Activated CD4-positive, CD25-positive, alpha-beta regulatory T cell treated with anti-CD3 and anti-CD28 coated beads, Interleukin-2, amount 50 U/mL, for 24 hours (primary cell): ENCODE measurements at places on chromosomes 6 and 20.

GRCh38 chr6:42335896-42336295, 115.8 kb downstream of the TRERF1 start:
- ATAC-seq = no peak

DNA sequence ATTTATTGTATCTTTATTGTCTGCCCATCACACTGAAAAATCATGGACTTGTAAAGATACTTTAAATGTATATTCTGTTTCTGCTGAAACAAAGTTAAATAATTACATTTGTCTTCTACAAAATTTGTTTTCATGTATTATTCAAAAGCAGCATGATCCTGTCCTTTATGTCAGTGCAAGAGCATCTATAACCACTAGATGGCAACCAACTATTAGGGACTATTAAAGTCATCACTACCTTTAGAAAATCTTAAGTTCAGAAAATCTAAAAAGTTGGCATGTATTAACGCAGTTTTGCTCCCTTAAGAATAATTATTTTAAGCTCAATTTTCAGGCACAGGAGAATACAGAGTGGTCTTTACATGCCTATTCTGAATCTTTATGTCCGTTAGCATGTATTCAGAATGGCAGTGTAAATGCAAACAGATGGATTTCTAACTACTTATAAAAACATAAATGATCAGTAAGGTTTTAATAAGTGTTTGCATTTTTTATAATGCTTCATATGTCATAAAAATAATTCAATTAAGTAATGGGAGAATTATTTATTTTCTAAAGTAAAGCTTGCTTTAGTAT, 17.8 kb downstream of the TMEM30A start:
- ATAC-seq = peak; percentile 55

GRCh38 chr6:151254451-151255081, 14.8 kb downstream of the AKAP12 start:
- no peak for ATAC-seq

GRCh38 chr6:145266432-145267075, 468.8 kb downstream of the EPM2A start:
- no peak for ATAC-seq

DNA sequence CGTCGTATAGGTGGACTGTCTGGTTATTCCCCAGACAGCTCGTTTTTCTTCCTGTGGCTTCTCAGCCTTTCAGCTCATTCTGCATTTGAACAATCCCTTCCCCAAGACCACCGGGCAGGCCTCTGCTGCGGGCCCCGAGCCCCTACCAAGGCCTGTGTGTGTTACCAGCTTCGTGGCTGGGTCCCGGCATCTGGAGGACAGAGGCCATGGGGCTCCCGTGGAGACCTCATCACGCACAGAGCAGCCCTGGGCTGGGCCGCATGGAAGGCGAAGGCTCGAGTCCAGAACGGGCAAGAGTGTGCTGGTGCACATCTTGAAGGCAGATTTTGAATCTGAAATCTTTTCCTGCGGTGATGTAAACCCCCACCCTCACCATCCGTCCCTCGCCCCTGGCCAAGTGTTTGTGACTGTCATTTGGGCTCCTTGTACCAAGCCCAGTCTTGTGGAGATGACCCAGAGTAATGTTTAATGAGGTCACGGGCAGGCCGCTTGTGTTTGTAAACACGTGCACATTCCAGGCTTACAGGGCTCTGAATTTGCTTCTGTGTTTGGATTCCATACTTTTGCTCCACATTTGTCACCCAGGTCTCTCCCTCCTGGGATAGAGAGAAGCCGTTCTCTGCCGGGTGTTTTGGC, 119.6 kb downstream of the CDH4 start:
- no peak for ATAC-seq

GRCh38 chr20:25251558-25251957, 3.7 kb downstream of the PYGB start:
- no peak for ATAC-seq

GRCh38 chr20:25676164-25676809, 20.4 kb downstream of the ZNF337 start:
- no peak for ATAC-seq

DNA sequence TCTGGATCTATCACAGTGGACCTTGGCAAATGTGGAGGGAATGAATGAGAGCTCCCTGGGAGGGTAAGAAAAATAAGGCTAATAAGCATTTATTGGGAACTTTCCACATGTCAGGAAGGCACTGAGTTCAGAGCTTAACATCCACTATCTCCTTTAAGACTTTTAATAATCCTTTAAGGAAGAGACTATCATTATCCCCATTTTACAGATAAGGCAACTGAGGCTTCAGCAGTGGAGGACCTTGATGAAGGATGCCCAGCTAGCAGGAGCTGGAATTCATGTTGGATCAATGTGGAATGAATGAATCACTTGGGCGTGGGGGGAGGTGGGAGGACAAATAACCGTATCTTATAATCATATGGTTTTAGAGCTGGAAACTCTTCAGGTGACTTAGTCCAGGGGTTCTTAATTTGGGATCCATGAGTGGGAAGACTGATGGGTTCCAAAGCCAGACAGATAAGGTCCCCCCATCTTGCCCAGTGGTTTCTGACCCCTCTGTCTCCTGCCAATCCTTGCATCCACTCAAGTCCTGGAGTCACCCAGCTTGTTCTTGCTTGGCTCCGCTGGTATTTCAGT, 54.9 kb downstream of the CD40 start:
- ATAC-seq = no peak

GRCh38 chr20:24432046-24432442, 37.4 kb upstream of the SYNDIG1 start:
- ATAC-seq = no peak

DNA sequence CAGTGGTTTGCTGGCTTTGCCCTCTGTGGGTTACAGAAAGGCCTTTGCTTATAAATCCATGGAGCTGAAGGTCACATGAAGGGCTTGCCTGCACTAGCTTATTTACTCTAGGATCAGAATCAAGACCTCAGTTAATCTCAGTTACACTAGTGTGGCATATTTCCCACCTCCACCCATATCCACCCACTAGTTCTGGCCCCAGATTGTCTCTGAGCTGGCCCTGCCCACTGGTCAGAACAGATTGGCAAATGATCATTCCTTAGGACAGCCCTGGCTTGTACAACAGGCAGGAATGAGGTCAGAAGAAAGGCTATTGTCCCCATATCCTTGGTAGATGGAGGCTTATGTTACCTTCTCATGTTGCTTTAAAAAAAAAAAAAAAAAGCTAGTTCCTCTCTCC, 33.3 kb upstream of the SASH1 start:
- no peak for ATAC-seq

- no peak for ATAC-seq
These were observed 73.7 kb upstream of the PTCHD4 start for GRCh38 chr6:48184648-48185047.

DNA sequence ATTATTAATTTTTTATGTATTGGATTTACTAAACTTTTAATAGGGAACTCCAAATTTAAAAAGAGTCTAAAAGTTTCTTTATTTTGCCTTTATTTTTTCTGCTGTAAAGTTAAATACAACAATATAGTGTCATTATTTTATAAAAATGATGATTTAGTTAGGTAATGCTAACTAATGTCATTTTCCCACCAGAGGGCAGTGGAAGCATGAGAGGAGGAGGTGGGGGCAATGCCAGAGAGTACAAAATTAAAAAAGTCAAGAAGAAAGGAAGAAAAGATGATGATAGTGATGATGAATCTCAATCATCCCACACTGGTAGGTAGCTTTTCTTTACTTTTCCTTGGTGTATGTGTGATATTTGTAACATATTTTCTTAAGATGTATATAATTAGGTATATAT, 20.2 kb upstream of the FHL5 start:
- ATAC-seq = no peak

GRCh38 chr20:47594157-47594556, 92.5 kb downstream of the NCOA3 start:
- no peak for ATAC-seq

GRCh38 chr6:133460101-133460500, 218.9 kb downstream of the EYA4 start:
- no peak for ATAC-seq

DNA sequence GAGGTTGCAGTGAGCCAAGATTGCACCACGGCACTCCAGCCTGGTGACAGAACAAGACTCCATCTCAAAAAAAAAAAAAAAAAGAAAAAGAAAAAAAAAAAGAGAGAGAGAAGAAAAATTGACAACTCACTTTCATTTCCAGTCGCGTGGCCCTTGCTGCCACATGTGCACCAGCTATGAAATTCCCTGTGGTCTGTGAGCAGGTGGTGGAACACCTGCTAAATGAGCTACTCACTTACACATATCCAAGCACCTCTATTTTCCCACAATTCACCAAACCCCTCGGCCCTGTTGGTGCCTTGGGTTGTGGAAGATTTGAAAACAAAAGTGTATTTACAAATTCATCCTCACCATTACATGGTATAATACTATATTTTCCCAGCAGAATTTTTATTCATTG, 105.2 kb upstream of the ASF1A start:
- no peak for ATAC-seq
